Stimulated activated CD8-positive, alpha-beta memory T cell treated with anti-CD3 and anti-CD28 coated beads, Interleukin-4, amount 100 ng/mL, for 1 hour (primary cell): ENCODE measurements at places on chromosomes 16 and 17.

GRCh38 chr16:58855291-58855863 is 121.3 kb upstream of the GOT2 start:
- DNase-seq, result no peak

DNA sequence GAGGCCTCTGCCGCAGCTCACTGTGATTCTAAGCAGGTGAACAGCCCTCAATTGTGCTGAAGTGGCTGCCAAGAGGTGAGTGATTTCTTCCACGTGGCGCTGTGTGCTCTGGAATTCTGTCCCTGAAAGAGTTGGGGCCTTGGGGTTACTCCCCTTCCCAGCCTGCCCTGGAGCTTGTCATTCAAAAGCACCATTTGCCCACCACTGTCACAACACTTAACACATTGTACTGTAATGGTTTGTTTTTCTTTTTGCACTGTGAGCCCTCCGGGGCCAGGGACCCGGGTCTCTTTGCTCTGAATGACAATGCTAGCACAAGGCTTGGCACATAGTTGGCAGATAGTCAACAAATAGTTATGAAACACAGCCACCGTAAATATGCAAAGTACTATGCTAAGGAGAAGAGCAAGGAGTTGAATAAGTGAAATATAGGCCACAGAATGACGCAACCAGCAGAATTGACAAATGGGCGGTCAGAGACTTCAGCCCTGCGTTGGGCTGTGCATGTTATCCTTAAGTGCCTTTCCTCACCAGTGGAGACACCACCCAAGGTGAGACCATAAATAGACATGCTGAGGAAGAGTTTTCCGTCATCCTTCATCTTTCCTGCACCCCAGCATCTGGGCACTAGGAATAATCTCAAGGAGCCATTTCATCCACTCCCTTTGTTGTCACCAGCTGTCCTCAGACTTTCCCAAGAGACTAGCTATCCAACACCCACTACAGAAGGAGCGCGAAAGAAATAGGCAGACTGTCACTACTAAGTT is 112.0 kb upstream of the DNAH9 start:
- DNase-seq, result no peak

DNA sequence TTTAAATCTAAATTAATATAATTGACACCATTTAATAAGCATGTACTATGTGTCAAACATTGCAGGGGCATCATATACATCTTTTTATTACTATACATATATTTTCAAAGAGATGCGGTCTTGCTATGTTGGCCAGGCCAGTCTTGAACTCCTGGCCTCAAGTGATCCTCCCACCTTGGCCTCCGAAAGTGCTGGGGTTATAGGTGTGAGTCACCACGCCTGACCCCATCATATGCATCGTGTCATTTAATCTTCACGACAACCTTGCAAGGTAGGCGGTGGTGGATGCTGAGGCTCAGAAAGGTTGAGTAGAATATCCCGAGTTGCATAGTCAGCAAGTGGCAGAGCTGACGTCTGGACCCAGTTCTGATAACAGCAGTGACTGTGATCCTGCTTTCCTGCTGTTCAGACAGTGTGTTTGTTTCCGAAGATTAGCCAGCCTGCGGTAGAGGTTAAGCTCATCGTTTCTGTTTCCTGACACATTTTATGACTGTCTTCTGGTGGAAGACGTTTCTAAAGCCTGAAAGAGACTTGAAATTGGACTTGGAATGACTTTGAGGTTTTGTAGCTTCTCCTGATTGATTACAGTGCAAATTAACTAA is 316.6 kb downstream of the SNX29 start:
- no peak for DNase-seq

- no peak for DNase-seq
Measured at GRCh38 chr17:73189417-73190099, 3.3 kb upstream of the COG1 start.

GRCh38 chr16:11157143-11157542 is 98.9 kb downstream of the SOCS1 start:
- DNase-seq, result no peak

DNA sequence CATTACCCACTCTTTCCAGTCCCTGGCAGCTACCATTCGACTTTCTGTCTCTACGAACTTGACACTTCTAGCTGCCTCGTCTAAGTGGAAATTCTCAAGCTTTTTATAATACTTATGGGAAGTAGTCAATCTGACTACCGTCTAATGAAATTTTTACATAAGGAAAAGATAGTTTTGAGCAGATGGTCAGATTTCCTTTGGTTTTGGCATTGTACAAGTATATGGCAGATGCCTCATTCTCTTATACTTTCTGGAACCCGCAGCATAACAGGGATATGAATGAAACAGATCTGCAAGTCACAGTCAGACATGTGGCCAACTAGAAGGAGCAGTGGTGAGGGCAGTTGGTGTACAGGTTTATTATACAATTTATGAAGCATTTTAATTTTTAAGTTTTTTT is 146.0 kb downstream of the PITPNC1 start:
- DNase-seq, result no peak

DNA sequence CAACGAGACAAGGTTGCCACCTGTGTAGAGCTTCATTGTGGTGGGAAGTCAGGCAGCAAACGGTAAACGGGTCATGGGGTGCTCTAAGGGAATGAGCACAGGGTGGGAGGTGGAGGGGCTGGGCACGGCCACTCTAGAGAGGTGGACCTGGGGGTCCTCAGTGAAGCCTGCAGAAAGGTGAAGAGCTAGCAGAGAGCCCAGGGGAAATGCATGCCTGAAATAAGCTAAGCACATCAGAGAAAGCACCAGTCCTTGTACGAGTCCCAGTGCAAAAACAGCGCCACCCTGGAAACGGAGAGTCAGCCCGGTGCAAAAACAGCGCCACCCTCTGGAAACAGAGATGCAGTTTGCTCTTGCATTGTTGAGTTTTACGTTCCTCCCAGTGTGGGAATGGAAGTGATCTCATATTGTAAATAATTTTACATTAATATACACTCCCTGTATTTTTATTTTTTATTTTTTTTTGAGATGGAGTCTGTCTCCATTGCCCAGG is 65.0 kb downstream of the TBC1D16 start:
- DNase-seq, result no peak

DNA sequence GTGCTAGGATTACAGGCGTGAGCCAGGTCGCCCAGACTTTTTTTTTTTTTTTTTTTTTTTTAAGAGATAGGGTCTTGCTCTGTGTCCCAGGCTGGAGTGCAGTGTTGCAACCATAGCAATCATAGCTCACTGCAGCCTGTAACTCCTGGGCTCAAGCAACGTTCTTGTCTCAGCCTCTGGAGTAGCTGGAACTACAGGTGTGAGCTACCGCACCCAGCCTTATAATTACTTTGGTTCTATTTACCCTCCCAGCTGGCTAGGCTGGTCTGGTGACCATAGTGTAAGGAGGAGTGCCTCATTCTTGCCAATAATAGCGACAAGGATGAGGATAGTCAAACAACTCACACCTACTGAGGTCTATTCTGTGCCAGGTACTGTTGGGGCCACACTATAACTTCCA is 39.6 kb upstream of the USP7 start:
- no peak for DNase-seq
